ENCODE measurements at places on chromosomes 4 and X.

DNA sequence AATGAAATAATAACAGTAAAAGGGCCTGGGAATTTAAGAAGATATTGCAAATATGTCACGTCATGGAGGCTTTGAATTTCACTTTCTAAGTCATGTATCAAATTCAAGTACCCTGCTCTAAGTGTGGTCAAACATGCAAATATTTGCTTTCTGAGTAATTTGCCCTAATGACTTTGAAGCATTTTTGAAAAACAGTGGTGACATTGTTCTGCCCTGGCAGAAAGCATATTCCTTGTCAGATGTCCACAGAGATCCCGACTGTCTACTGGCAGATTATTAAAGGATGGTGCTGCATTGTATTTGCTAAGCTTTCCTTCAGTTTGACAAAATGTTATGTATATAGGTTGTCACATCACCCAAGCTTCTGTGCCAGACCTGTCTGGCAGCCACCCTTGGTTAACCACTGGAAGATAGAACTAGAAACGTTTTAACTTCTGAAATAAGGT lies 92.5 kb downstream of the ANK2 start:
- peak; percentile 88 for DNase-seq

- no peak for DNase-seq
These were observed 91.4 kb downstream of the CLNK start for GRCh38 chr4:10593130-10593529.

DNA sequence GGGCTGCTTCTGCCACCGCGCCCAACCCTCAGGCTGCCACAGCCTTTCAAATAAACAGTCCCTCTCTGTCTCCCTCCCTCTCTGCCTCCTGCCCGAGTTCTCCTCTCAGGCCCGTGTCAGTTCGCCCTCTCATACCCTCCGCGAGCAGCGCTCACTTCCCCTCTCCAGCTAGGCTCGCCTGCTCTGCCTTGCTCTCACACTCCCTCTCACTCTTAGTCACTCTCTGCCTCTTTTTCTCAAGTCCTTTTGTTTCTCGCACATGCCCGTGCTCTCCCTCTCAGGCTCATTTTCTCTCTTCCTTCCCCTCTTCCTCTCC lies 3.2 kb downstream of the EFNB1 start:
- peak; percentile 17 for DNase-seq

DNA sequence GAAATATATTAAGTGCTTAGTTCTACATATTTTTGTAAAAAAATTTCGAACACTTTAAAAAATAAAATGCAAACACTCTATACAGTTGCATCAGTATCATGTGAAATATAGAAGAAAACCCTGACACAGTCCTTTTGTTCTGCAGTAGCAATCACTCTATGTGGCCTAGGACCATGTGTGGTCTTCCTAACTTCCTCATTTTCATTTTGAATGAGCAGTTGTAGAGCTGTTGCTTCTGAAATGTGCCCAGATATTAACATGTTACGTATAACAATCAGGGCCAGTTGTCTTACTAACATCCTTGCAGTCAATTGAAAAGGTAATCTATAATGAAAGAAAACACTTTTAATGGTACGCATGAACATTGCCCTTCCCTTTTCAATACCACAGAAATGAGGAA lies 107.9 kb downstream of the ZNF827 start:
- DNase-seq, result no peak
